ENCODE measurements at places on chromosomes 2 and 18.

GRCh38 chr2:30450025-30450424 is 3.0 kb downstream of the LCLAT1 start:
- no peak for DNase-seq

- DNase-seq: no peak
These were observed 6.9 kb upstream of the EPB41L5 start for GRCh38 chr2:120005834-120006521.

DNA sequence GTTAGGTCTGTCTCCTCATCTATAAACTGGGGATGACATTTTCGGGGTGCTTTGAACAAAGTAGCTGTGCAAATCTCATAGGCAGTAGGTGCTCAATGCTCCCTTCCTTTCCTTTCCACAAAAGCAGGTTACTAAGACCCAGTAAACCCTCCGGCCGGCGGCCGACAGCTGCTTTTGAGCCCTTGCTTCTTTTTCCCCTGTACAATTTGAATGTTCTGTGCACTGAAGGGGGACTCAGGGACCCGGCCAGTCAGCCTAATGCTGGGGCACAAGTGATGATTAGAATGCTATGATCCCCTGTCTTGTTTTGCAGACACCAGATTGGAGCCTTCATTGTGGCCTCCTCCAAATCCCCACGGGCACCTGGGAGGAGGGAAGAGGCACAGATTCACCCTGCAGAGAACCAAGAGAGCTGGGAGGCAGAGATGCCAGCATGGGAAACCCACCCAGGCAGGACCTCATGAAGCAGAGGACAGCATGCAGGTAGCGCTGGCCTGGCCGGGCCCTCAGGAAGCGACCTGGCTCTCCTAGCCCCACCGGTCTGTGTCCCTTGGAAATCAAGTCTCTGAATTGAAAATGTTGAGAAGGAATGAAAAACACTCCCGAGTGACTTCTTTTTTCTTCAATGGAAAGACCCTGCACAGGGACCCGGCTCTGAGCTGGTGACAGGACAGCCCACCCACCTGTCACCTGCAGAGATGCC is 128.6 kb upstream of the HDAC4 start:
- DNase-seq: no peak

- no peak for DNase-seq
These were observed 128.2 kb upstream of the DLX2 start for GRCh38 chr2:172230889-172231401.

All from stimulated activated CD8-positive, alpha-beta memory T cell treated with anti-CD3 and anti-CD28 coated beads, Interleukin-2, amount 100 ng/mL, for 1 hour (primary cell).